Stimulated activated CD4-positive, alpha-beta T cell treated with anti-CD3 and anti-CD28 coated beads, Interleukin-2, amount 100 ng/mL, for 24 hours (primary cell): ENCODE measurements at places on chromosomes 11 and 22.
A peak's percentile ranks its signal among the peaks of the same experiment; 100 is the strongest.

DNA sequence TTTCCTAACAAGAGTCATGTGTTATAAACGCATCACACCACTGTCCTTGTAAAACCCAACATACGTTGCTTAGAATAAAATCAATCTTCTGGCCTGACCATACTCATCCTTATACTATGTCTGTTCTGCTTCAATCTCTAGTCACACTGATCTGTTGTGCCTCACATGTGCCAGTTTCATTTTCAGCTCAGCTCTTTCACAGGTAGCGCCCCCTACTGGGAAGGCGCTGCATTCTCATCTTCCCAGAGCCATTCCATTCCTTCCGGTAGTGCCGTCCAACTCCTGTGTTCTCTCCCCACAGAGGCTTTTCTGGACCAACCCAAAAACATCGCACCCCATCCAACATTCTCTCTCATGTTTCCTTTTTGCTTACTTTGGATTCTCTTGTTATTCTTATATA, 22.2 kb downstream of the CASP5 start:
- peak; percentile 62 for DNase-seq

GRCh38 chr22:29917052-29917902, 34.3 kb downstream of the MTMR3 start:
- no peak for DNase-seq

DNA sequence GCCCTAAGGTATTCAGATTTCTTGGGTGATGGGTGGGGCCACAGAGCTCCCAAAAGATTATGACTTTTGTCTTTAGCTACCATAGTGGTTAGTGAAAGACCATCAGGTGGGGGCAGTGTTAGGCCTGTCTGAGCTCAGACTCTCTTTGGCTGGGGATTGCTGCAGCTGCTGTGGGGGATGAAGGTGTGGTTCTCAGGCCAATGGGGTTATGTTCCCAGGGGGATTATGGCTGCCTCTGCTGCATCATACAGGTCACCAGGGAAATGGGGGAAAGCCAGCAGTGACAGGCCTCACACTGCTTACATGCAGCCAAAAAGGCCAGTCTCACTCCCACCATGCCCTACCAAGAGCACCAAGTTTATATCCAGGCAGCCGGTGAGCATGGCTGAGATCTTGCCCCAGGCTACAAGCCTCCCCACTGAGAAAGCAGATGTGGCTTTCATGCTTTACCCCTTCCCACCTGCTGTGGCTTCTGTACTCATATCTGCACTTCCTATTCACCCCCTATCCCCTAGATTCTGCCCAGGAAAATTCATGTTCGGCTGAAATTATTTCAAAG, 24.8 kb downstream of the CNTF start:
- no peak for DNase-seq

- no peak for DNase-seq
These were observed 90.8 kb upstream of the PARVA start for GRCh38 chr11:12286606-12287005.

DNA sequence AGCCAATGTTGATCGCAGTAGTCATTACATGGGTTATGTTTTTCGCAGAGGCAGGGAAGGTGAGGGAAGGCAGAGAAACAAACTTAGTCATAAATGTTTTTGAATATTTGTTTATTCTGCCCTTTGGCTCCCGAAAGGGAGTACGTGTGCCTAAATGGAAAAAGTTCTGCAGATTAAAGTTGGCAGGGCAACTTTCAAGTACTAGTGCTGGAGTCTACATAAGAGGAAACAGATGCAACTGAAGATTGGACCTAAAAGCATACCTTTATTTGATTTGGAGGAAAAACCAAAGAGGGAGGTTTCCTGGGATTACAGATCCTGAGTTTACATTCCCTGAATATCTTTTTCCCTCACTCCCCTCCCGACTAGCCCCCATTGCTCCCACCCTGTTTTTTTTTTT, 5.7 kb downstream of the HSD17B12 start:
- DNase-seq = no peak

DNA sequence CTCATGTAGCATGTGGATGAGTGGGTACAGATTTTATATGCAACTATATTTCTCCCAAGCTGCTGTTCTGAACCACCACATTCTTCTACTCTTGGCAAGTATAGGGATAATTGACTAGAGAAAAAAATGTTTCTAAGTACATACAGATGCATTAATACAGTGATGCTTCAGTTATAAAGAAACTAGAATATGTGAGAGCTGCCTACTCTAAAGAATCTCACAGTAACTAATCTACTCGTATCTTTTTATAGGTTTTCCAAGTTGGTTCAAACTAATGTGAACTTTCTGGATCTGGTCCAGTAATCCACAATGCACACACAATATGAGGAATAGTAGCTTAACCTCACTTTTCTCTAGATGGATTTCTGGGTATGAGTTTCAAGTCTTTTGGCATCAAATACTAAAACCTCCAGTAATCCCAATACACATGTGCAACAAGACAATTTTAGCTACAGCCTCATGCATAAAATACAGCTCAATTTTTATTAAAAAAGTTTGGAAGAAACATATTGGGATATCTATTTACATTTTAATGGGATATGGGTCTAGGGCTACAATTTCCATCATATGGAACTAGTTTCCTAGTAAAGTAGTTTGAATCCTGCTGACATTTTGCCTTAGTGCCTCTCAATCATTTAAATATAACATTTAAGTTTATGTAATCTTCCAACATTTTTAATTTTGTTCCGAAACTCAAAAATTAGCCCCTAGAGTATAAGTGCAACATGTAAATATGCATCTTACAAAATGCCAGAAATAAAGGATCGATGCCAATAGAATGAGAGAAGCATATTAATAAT, 2209.7 kb downstream of the LRRC4C start:
- DNase-seq = no peak

GRCh38 chr11:47766509-47767227, 473 bp downstream of the FNBP4 start:
- peak; percentile 81 for DNase-seq

DNA sequence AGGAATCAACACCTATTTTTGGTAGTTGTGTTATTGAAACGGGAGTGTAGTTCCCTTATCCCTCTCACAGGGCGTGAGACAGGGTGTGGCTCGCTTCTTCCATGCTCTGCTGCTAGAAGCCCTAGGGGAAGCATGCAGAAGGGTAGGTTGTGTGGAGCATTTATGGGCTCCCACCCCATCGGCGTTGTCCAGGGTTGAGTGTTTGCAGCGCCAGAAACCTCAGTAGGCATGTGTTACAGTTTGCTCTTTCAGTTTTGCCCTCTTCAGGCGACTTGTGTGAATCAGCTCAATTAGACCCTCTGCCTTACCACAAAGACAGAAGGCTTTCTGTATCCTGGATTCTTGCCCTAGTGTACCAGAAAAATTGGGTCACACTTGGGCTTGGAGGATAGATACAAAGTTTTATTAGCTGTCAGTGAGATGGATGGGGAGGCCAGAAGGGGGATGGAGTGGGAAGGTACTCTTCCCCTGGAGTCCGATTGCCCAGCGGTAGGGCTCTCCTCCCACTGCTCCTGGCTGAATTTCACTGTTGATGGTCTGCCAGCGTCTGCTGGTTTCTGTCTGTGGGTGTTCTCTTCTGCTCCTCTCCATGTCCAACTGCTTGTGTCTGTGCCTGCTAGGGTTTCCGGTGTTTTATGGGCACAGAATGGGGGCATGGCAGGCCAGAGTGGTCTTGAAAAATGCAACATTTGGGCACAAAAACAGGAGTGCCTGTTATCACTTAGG, 358.3 kb upstream of the CTSC start:
- DNase-seq = no peak

DNA sequence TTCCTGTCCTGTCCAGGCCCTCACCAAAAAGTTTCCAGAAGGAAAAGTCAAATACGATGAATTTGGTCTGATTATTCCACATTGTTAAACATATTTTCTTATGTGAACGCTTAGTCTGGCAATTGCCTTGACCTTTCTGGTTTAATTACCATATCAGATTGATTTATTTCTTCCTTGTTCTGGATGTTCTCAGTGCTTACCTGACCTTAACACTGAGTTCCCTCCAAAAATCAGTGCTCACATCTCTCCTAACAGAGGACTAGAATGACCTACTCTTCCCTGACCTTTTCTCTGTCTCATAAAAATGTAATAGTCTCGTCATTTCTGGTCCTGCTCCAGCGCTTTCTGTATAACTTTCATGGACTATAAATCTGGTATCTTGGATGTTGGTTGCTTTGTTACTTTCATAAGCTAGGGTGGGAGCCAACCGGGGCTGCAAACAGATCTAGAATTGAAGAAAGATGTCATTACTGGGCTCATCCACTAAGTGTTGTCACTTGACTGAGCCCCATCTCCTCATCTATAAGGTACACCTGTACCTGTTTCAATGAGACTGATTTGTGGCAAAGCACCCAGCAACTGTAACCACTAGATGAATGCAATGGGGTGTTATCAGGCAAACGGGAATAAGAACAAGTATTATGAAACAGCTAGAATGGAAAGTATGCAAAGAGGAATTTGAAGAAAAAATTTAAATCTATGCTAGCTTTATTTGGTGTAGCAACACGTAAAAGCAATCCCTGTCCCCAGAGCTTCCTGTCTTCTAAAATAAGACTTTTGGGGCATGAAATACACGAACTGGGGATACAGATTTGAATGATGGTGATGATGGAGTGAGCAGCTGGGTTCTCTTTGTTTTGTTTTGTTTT, 2.4 kb downstream of the FADS2 start:
- DNase-seq = no peak

DNA sequence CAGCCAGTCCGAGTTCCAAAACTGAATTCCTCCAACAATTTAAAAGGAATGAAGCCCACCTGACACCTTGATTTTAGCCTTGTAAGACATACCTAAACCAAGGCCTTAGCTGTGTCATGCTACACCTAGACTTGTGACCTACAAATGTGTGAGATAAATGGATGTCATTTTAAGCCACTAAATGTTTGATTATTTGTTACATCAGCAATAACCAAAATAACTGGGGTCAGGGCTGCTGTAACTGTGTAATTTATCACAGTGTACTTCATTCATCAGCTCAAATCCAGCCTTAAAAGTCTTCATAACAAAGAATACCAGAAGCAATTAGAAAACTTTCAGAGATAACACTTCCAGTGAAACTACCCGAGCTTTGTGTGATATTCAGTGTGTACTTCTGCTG, 673.0 kb upstream of the ANO3 start:
- no peak for DNase-seq

GRCh38 chr22:45507798-45508197, 5.1 kb downstream of the FBLN1 start:
- no peak for DNase-seq

GRCh38 chr11:47524291-47524874, 28.5 kb downstream of the CELF1 start:
- DNase-seq = peak; percentile 11

DNA sequence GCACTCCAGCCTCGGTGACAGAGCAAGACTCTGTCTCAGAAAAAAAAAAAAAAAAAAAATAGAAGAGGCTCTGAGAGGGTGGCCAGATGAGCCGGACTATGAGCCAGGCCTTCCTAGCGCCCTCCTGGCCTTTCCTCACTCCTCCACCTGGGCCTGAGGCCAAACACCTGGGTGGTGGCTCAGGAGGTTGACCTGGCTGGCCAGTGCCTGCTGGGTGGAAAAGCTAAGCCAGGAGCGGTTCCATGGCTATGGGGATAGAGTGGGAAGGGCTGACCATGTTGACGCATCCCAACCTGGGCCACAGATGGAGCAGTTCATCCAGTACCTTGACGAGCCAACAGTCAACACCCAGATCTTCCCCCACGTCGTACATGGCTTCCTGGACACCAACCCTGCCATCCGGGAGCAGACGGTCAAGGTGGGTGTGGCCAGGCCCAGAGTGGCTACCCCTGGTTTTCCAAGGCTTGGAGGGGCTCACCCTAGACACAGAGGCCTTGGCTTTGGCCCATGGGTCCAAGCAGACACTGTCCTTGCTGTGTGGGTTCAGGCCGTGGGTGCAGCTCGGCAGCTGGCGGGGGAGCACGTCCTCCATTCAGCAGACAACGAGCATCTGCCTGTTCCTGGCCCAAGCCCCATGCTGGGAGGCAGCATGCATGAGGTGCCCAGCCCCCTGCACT, 7.6 kb downstream of the SCYL1 start:
- no peak for DNase-seq
